ENCODE measurements at places on chromosomes 7 and 10. TPM values are rescaled to one million over a fixed set of nuclear protein-coding genes. Genes with fewer than 3 reads are reported as not detected.

- DNase-seq = no peak
- no peak overlapping the region for H3K27ac ChIP-seq
- H3K4me1 ChIP-seq = no peaks in the 10 kb centered on the region
- H3K36me3 ChIP-seq = no peaks in the 10 kb centered on the region
Measured at GRCh38 chr10:3051692-3052091, 15.7 kb upstream of the PFKP start.

GRCh38 chr10:93710333-93710909, 8.0 kb upstream of the FRA10AC1 start:
- no peaks in the 10 kb centered on the region for H3K36me3 ChIP-seq
- H3K4me1 ChIP-seq = peaks cover 15% of the 10 kb centered on the region
- DNase-seq = no peak
- no peaks in the 10 kb centered on the region for H3K27me3 ChIP-seq
- H3K4me3 ChIP-seq = no peak overlapping the region
- no peak overlapping the region for H3K27ac ChIP-seq

- peaks cover under 1% of the 10 kb centered on the region for H3K36me3 ChIP-seq
- DNase-seq = no peak
- no peak overlapping the region for H3K4me3 ChIP-seq
- H3K27me3 ChIP-seq = no peaks in the 10 kb centered on the region
- H3K27ac ChIP-seq = no peak overlapping the region
Measured at GRCh38 chr7:99733003-99733402, 2.0 kb downstream of the CYP3A7 start.

Gene WDFY4
- 0.29 TPM for total RNA-seq

- H3K4me3 ChIP-seq = no peak overlapping the region
- DNase-seq = no peak
Measured at GRCh38 chr7:111059833-111060232, 31.1 kb upstream of the LRRN3 start.

DNA sequence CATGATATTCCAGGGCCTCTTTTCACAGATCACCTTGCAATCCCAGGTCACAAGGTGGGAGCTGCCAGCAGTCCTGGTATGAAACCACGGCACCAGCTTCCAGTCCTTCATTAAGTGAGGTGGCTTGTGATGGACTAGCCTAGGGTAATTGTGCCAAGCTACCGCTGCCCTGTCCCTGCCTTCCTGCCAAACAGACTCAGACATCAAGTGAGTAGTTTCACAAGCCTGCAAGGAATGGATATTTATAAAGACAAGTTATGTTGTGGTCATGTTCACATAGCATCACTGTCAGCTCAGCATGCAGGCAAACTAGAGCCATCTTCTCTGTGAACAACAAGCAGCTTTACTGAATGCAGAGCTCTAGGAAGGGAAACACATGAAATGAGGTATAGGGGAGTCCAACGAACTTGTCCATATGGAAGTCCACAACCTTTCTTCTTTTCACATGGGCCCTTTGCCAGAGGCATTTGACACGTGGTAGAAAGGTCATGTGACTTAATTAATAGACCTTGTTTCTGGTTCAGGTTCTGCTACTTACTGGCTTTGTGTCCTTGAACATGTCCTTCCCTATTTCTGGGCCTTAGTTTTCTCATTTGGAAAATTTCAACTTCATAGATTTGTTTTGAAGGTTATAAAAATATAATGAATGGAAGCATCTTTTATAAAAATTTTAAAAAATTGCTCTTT, 1061.2 kb downstream of the KCNMA1 start:
- DNase-seq = no peak
- H3K4me3 ChIP-seq = no peak overlapping the region
- no peaks in the 10 kb centered on the region for H3K27me3 ChIP-seq
- no peak overlapping the region for H3K27ac ChIP-seq

- H3K4me3 ChIP-seq = no peak overlapping the region
- H3K27me3 ChIP-seq = no peaks in the 10 kb centered on the region
- peak; percentile 19 for DNase-seq
Measured at GRCh38 chr10:86798611-86799010, 42.2 kb downstream of the BMPR1A start.

DNA sequence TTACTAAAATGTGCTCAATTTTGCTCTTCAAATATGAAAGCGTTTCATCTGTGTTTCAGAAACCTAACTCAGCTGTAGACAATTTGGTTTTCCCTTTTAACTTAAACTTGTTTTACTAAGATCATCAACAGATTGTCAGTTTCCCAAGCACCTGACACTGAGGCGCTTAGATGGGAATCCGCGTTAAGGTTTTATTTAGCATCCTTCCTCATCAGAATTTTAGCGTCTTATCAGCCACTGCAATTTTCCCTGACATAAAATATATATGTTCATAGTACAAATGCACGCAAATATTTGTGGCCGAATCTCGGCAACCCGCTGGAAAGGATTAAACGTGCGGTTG, 1.2 kb downstream of the SGCE start:
- peak overlapping the region; percentile 84 for H3K4me3 ChIP-seq
- peaks cover 45% of the 10 kb centered on the region for H3K27me3 ChIP-seq

Gene UPK3BL1
- 9.7 TPM for total RNA-seq

GRCh38 chr10:14803827-14804226, 29.1 kb upstream of the FAM107B start:
- H3K27ac ChIP-seq = no peak overlapping the region
- no peak for DNase-seq
- no peaks in the 10 kb centered on the region for H3K27me3 ChIP-seq
- no peak overlapping the region for H3K4me3 ChIP-seq
- H3K36me3 ChIP-seq = no peaks in the 10 kb centered on the region

Gene AP5Z1
- total RNA-seq = 18.1 TPM

GRCh38 chr10:126012485-126012884, 116.1 kb downstream of the FANK1 start:
- H3K27ac ChIP-seq = no peak overlapping the region
- no peak overlapping the region for H3K4me3 ChIP-seq
- DNase-seq = no peak
- H3K36me3 ChIP-seq = no peaks in the 10 kb centered on the region

Gene TDRD1
- total RNA-seq = 0.79 TPM
